ENCODE measurements at places on chromosomes 3 and 15. TPM values are rescaled to one million over a fixed set of nuclear protein-coding genes. Genes with fewer than 3 reads are reported as not detected.

- H3K4me3 ChIP-seq = no peak overlapping the region
- H3K4me1 ChIP-seq = no peaks in the 10 kb centered on the region
- DNase-seq = no peak
Measured at GRCh38 chr15:75750261-75751050, 37.8 kb upstream of the CSPG4 start.

DNA sequence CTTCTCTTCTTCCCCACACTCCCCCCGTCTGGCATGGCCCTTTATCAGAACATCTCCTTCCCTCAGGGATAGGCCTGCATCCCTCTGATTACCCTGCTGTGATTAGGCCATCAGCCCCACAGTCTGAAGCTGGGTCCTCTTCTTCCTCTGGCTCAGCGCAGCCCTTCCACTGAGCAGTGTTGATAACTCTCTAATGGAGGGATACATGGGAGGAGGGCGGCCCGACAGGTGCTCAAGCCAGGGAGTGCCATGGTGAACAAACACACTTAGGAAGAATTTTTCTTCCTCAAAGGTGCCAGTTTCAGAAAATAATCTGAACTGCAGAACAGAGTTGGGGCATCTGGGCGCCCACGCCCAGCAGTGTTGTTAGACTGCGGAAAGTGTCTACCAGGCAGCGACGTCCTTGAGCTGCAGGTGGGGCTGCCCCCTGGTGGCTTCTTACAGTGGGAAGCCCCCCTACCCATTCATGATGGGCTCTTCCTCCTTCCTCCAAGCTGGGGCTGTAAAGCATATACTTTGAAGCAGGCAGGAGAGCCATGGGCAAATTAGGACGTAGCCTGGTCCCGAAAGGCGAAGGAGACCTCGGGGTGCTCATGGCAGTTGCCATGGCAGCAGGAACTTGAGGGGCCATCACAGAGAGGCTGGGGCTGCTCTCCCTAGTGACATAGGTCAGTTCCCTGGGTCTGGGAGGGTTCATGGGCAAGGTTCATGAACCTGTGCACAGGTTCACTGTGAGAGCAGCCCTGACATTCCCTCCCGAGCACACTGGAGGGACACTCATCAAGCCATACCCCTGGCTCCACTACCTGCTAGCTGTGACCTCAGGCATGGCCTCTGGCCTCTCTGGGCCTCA lies 33.2 kb upstream of the NR2C2 start:
- no peaks in the 10 kb centered on the region for H3K36me3 ChIP-seq
- H3K27ac ChIP-seq = no peak overlapping the region
- DNase-seq = no peak
- no peaks in the 10 kb centered on the region for H3K27me3 ChIP-seq

Gene LRRC2
- total RNA-seq = 97.0 TPM

GRCh38 chr15:98746375-98747155 lies 98.2 kb downstream of the IGF1R start:
- H3K4me3 ChIP-seq = no peak overlapping the region
- no peaks in the 10 kb centered on the region for H3K27me3 ChIP-seq
- no peak overlapping the region for H3K27ac ChIP-seq
- H3K4me1 ChIP-seq = peaks cover 6% of the 10 kb centered on the region
- no peaks in the 10 kb centered on the region for H3K36me3 ChIP-seq
- DNase-seq = no peak

GRCh38 chr15:68629519-68630210 lies 50.9 kb downstream of the CORO2B start:
- no peak for DNase-seq
- no peaks in the 10 kb centered on the region for H3K36me3 ChIP-seq
- no peak overlapping the region for H3K4me3 ChIP-seq
- H3K27me3 ChIP-seq = no peaks in the 10 kb centered on the region
- H3K27ac ChIP-seq = no peak overlapping the region
- peaks cover 19% of the 10 kb centered on the region for H3K4me1 ChIP-seq

Gene XCR1
- total RNA-seq = not detected

DNA sequence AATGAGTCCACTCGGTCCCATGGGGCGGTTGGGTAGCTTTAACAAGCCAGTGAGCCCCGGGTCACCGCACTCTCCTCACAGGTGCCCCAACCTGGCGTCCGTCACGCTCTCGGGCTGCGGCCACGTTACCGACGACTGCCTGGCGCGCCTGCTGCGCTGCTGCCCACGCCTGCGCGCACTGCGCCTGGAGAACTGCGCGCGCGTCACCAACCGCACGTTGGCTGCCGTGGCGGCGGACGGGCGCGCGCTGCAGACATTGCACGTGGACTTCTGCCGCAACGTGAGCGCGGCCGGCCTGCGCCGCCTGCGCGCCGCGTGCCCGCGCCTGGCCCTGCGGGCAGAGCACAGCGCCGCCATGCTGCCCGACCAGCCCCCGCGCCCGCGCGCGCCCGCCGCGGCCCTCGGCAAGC lies 3.4 kb downstream of the FBXL22 start:
- peak; percentile 74 for DNase-seq
- no peaks in the 10 kb centered on the region for H3K36me3 ChIP-seq
- no peaks in the 10 kb centered on the region for H3K27me3 ChIP-seq
- H3K27ac ChIP-seq = peak overlapping the region; percentile 96

DNA sequence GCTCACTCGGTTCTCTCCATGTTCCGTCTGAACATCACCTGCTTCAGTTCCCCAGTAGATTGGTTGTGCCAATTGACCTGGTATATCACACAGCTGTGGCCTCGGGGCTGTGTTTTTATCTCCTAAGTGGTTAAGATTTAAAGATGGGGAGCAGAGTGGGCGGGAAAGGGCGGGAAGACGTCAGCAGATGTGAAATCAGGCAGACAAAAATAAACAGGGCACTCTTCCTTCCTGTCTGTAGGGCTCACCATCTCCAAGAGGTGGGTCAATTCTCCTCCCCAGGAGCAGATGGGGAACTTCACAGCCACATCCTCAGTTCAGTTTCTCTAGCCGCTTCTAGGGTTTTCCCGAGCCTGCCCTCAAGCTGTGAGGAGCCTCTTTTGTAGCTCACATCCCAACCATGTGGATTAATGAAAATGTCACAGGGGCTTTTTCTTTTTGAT lies 26.8 kb upstream of the LIMD1 start:
- H3K4me3 ChIP-seq = no peak overlapping the region
- no peak overlapping the region for H3K27ac ChIP-seq
- peaks cover 13% of the 10 kb centered on the region for H3K4me1 ChIP-seq
- DNase-seq = no peak

Gene ECE2
- not detected for total RNA-seq

Gene SLC22A13
- not detected for total RNA-seq

GRCh38 chr15:67818464-67818863 lies 6.8 kb upstream of the SKOR1 start:
- no peak overlapping the region for H3K4me3 ChIP-seq
- no peaks in the 10 kb centered on the region for H3K4me1 ChIP-seq

GRCh38 chr15:97963779-97964178 lies 3.3 kb downstream of the ARRDC4 start:
- H3K4me1 ChIP-seq = peaks cover 36% of the 10 kb centered on the region
- H3K4me3 ChIP-seq = no peak overlapping the region
- DNase-seq = no peak

DNA sequence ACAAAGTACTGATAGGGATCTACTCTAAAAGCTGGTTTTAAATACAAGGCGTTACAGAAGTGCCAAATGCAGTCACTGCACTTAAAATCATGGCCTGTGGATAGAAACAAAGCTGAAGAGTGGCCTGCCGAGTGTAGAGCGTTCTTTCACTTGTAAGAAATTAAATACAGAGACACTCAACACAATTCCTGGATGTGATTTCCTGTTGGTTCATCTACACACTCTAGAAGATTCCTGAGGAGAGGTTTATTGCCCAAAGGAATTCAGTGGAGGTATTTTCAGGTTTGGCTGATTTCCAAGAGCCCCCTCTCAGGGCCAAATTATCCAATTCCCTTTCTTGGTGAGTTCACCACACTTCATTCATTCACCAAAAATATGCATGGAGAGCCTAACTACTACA lies 200.3 kb upstream of the IL12A start:
- no peak for DNase-seq
- peaks cover 5% of the 10 kb centered on the region for H3K4me1 ChIP-seq
- peak overlapping the region; percentile 68 for H3K27ac ChIP-seq

Gene MRPS11
- 33.5 TPM for total RNA-seq
